Fibroblast of lung (primary cell): ENCODE measurements at places on chromosomes 5 and 9.

DNA sequence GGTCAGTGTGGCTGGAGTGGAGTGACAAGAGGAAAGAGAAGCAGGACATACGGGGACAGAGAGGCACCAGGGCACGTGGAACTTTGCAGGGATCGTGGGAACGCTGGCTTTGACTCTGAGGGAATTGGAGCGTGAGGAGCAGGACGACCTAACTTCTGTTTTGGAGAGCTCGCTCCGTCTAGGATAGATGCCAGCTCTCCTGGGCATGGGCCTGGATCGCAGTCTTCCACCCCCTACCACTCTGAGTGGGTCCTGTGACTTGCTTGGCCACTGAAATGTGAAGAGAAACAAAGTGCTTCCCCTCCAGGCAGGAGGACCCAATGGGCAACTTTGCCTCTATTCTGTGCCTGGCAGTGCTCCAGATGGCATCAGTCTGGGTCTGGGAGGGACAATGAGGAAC, 8.7 kb upstream of the SH3PXD2B start:
- no peak for DNase-seq

GRCh38 chr5:125315306-125315705, 568.9 kb upstream of the ZNF608 start:
- no peak for DNase-seq

GRCh38 chr5:132473019-132473531, 17.5 kb downstream of the IRF1 start:
- DNase-seq = no peak

- DNase-seq = no peak
These were observed 27.4 kb upstream of the ANKRD33B start for GRCh38 chr5:10536511-10536910.

DNA sequence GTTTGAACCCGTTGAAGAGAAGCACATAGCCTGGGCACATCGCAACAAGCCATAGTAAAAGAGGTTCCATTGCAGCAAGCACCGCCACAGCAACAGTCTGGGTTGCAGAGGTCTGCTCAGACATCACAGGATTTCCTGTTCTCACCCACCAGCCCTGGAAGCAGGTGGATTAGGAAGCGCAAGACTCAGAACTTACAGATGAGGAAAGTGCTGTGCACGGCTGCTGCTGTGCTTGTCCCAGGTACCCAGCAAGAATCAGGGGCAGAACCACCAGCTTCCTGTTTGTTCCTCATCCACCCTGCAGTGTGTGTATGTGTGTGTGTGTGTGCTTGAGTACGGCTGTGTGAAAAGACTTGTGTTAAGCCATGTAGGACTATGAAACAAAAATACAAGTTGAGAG, 124.7 kb upstream of the IRX2 start:
- DNase-seq = no peak
